Activated CD8-positive, alpha-beta T cell treated with anti-CD3 and anti-CD28 coated beads for 36 hours (primary cell): ENCODE measurements at places on chromosomes 5 and 9.

GRCh38 chr5:173825215-173825865, 62.8 kb upstream of the CPEB4 start:
- DNase-seq = no peak

GRCh38 chr9:100213730-100214477, 114.9 kb downstream of the INVS start:
- no peak for DNase-seq

DNA sequence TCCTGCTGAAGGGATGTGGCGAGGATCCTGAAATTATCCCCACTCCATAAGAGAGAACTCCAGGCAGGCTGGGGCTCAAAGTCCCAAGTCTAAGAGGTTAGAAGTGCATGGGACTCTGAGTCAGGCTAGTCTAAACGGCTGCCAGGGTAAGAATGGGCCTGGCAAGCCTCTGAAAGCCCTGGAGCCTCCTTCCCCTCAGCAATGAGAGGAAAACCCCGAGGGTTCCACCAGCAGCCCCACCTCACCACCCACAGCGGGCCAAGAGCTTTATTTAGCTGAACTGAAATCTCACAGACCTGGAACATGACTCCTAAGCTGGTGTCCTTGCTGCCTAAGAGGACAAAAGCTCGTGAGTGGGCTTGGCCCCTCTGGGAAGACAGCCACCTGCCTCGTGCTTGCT, 135.5 kb downstream of the SEC61B start:
- DNase-seq = no peak

GRCh38 chr9:14401911-14402310, 88.0 kb upstream of the NFIB start:
- DNase-seq = no peak

DNA sequence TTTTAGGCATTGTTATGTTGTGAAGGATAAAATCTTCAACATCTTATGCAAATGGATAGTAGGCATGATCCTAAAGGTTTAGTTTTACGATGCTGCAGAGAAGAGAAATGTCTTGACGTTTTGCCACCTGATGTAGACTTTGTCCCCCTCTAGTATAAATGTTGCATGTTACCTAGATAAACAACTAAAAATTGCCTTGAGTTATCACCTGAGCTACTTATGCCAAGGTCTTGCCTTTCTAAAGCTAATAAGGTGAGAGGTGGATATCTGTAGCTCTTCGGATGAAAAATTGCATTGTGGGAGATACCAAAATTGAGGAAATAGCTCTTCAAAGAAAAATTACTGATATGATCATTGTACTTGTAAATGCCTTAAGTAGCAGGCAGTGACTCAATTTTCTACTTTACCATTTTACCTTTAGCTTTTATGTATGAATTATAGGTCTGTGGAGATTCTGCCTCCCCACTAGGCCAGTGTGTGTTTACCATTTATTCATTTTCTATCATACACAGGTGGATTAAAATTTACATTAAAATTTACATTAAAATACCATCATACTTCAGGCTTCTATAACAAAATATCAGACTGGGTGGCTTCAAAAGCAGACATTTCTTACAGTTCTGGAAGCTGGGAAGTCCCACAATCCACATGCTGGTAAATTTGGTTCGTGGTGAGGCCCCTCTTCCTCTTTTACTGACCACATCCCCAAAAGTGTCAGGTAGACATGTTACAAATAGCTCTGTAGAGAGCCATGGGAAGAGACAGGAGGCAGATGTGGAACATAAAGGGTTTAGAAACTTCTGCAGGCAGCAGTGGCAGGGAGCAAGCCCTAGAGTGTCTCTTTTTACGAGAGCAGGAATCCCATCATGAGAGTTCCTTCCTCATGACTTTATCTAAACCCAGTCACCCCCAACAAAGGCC, 100.7 kb upstream of the ERBIN start:
- no peak for DNase-seq

GRCh38 chr9:104780796-104781395, 17.0 kb downstream of the NIPSNAP3B start:
- no peak for DNase-seq

- no peak for DNase-seq
These were observed 20.8 kb downstream of the PTCH1 start for GRCh38 chr9:95495961-95496360.

- no peak for DNase-seq
These were observed 188.8 kb downstream of the FBN2 start for GRCh38 chr5:128349044-128349858.

GRCh38 chr5:173638126-173639040, 21.9 kb upstream of the BOD1 start:
- DNase-seq = no peak

DNA sequence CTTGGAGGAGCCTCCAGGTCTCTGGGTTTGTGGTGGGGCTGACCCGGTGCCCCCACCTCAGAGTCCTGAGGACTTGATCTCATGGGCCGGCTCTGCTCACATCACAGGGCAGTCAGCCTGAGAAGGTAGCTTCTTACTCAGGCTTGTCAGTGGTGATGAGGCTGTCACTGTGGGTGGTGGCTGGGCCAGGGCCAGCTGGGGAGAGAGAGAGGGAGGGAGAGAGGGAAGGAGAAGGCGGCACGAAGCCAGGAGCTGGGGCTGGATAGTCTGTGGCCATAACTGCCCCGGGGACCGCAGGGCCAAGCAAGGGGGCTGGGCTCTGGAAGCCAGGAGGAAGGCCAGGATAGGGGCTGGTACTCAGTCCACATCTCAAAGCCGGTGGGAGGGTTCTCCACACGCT, 6.5 kb downstream of the NTNG2 start:
- no peak for DNase-seq

DNA sequence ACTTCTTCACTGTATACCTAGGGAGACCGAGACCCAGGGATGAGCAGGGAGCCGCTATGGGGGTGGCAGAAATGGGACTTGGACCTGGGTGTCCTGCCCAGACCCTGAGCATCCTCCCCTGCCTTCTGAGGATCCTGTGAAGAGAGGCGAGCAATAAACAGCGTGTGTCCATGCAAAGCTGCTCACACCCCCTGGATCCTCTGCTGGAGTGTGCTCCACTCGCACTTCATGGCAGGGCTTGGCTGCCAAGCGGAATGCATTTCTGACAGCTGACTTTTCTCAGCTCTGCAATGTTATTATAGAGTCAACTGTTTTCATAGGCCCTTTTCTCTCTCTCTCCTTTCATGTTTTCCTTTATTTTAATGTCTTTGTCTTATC, 31.0 kb upstream of the ALDH1B1 start:
- no peak for DNase-seq

DNA sequence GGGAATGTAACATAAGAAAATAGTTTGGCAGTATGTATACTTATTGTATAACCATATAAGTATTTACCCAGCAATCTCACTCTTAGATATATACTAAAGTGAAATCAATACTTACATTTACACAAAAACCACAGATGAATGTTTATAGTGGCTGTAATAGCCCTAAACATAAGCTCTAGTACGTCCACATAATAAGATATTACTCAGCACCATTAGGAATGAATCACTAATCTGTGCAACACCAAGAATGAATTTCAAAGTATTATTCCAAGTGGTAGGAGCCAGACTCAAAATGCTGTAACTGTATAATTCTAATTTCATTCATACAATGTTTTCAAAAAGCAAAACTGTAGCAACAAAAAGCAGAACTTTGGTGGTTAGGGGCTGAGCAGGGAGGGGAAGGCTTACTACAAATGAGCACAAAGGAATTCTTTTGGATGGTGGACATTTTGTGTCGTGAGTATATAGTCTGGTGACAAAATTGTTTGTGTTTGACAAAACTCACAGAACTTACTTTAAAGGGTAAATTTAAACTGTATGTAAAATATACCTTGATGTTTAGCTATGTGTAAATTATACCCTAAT, 11.9 kb upstream of the C5orf46 start:
- no peak for DNase-seq

DNA sequence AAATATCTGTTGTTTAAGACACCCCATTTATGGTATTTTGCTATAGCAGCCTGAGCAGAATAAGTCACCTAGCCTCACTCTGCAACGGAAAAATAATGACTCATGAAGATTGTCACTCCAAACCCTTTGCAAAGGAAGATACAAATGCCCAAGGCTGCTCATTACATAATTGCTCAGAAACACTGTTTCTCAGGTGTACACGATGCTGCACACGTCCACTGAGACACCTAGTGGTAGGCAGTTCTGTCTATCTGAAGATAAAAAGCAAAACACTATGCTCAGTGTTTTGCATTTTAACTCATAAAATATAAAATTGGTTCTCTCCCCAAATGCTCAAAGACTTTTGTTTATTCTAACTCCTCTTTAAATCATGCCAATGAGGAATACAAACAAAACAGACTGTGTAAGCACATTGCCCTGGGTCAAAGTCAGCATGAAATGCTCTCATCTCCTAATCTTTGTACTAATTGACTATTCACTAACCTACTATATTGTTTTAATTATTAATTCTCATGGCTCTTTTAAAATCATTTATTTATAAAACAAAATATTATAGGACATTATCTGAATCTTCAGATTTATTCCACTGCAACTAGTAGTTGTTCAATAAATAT, 7.7 kb upstream of the TSLP start:
- peak; percentile 18 for DNase-seq

DNA sequence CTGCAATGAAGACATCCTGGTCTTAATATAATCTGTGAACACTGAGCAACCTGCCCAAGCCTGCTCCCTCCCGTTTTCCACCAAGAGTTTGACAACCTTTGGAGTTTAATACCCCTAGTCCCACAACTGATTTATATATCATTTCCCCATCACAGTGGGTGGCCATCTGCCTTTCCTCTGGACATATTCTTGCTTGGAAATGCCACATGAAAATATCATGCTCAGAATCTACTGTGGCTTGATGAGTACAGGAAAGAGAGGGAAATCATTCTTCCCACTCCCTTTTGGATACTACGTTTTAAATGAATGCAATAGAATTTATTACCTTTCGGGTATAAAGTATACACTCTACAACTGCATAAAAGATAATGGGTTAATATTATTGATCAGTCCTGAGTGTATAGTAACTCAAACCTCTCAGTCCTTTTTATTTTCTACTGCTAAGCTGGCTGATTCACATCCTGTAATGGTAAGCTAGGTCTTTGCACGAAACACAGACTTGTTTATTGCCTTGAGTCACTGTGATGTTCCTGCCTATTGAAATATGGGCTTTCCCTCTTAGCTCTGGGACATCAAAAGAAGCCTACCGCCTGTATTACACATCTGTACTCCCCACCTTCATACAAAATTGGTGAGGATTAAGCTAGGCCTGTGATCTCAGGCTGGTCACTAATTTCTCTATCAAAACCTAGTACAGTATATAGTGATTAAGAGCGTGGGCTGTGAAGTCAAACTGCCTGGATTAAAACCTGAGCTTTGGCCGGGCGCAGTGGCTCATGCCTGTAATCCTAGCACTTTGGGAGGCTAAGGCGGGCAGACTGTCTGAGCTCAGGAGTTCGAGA, 67.6 kb upstream of the NR5A1 start:
- DNase-seq = no peak

GRCh38 chr5:112614986-112615385, 122.7 kb upstream of the APC start:
- DNase-seq = no peak

GRCh38 chr5:34051374-34051980, 8.5 kb upstream of the C1QTNF3 start:
- DNase-seq = no peak

DNA sequence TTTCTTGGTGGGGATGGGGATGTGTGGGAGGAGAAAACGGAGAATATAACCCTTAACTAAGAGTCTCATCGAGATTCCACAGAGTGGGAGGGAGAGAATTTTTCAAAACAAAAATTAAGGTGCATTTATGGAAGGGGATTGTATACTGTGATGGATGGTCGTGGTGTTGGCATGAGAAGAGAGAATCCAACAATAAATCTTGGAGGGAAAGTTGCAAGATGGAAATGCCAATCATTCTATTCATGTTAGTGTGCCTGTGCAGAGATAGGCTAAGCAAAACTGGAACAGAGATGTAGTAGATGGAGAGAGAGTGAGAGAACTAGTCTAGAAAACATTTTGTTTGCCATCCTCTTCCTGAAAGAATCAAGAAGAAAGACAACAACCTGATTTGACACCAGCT, 613.1 kb downstream of the EBF1 start:
- no peak for DNase-seq

DNA sequence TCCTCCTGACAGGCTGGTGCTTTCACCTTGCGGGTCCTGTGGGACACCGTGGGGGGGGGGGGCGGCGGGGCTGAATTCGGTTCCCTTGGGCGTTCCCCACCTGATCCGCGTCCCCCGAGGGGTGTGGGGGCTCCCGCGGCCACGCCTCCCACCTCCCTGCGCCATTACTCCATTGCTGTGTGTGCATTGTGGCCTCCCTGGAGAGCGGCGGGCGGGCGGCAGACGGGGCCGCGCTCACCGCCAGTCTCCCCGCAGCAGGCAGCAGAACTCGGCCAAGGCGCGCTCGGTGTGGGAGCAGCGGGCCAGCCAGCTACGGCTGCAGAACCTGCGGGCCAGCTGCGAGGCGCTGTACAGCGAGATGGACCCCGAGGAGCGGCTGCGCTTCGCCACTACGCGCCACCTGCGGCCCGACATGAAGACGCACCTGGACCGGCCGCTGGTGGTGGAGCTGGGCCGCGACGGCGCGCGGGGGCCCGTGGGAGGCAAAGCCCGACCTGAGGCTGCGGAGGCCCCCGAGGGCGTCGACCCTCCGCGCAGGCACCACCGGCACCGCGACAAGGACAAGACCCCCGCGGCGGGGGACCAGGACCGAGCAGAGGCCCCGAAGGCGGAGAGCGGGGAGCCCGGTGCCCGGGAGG, 145.3 kb downstream of the CACNA1B start:
- DNase-seq = no peak

- DNase-seq = no peak
These were observed 328.6 kb upstream of the NUDT12 start for GRCh38 chr5:103891151-103891550.

- DNase-seq = no peak
These were observed 39.6 kb downstream of the RGS3 start for GRCh38 chr9:113503131-113503541.

GRCh38 chr5:963673-964531, 44.7 kb upstream of the NKD2 start:
- DNase-seq = peak; percentile 88

DNA sequence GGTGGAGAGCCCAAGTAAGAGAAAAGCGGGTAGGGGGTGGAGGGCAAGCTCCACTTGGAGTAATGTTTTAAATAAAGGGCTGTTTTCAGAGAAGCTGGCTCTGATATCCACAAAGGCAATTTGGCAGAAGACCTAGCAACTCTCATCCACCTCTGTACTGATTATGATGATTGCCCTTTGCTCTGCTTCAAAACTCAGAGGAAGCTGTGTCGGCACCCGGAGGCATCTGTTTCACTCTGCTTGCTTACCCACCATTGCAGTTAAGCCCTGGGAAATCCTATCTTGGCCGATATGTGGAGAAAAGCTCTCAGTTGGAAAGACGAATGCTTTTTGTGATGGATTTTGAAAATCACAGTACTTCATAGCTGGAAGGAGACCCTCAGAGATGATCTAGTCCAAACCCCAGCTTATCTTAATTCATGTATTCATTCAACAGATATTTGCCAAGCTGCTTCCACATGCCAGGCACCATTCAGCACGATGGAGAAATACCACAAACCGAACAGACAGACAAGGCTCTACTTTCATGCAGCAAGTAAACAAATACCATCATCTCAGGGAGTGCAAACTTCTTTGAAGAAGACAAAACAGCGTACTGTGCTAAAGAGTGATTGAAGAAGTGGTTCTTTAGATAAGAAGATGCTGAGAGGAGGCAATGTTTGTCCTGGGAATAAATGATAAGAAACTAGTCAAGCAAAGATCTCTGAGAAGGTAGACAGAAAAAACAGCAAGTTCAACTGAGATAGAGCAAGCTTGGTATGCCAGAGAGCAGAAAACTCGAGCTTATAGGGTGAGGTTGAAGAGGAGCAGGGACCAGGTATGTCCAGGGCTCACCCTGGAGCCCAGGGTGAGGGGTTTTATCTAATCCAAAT, 140.4 kb upstream of the SPDL1 start:
- DNase-seq = no peak

GRCh38 chr9:70581214-70581954, 166.9 kb upstream of the KLF9 start:
- DNase-seq = no peak
